ENCODE measurements at places on chromosomes 16 and 17.

DNA sequence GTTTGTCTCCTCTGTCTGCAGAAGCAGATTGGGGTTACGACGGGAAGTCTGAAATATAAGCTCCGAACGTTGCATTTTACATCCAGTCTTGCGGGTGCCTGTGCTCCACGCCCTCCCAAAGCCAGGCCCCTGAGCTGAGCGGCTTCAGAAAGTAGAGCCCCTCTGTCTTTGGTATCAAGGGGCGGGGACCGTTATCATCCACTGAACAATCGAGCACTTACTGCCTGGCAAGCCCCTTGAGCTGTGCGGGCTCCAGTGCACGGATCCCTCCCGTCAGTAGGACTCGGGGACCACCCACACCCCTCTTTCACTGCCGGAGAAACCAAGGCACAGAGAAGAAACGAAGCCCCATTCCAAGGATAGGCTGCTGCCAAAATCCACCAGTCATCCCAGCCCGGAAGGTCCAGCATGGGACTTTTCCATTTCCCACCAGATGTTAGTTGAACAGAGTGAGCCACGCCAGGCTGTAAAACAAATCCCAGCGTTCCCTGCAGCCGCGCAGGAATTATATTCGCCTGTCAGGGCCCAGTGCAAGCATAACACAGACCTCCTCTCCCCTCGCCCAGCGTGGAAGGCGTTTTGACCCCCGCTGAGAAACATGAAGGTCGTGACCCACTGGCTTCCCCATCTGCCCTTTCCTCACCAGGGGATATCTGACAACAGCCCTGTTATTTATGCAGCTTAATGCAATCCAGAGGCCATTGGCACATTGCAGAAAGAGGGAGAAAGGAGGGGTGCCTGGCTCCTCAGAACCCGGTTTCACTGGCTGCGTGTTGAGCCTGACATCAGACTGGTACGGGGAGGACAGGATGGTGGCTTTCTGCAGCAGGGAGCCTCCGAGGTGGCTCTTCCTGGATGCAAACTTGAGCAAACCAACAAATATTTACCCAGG lies 212.2 kb upstream of the FOXF1 start:
- no peak for DNase-seq

- no peak for DNase-seq
These were observed 23.7 kb upstream of the CBX4 start for GRCh38 chr17:79862771-79863440.

GRCh38 chr16:88815901-88816589 lies 4.3 kb upstream of the APRT start:
- DNase-seq: no peak

- no peak for DNase-seq
These were observed 75.2 kb downstream of the ASIC2 start for GRCh38 chr17:33217891-33218290.

- no peak for DNase-seq
These were observed 15.7 kb upstream of the RPL38 start for GRCh38 chr17:74187761-74188160.

GRCh38 chr17:29608986-29609385 lies 13.7 kb downstream of the CORO6 start:
- no peak for DNase-seq

- no peak for DNase-seq
These were observed 84.3 kb downstream of the ARHGAP23 start for GRCh38 chr17:38512473-38513058.

DNA sequence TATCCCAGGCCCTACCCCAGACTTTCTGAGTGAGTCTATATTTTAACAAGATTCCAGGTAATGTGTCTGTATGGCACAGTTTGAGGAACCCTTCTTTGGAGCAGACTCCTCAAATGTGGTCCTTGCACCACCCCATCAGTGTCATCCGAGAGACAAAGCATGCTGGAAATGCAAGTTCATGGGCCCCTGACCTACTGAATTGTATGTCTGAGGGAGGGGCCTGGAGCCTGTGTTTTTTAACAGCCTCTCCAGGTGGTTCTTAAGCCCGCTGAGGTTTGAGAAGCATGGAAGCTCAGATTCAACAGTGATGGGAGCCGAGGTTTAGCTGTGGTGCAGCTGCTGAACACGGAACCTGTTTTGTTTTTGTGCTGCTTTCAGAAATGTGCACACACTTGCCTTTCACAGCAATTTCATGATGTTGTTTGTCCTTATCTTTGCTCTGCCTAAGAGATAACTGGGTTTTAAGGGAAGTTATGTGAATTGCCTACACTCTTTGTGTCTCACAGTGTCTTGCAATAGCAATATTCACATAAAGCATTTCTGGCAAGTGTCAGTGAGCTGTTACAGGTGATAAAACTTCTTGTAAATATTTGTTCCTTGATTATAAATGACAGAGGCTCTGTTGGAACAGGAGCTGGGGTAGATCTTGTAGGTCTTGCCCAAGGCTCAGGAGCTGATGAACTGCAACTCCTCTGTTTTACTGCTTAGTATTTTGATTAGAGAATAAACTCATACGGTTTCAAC lies 32.0 kb upstream of the IL34 start:
- DNase-seq: no peak

GRCh38 chr17:34527908-34528470 lies 51.4 kb upstream of the TMEM132E start:
- DNase-seq: no peak

- DNase-seq: no peak
These were observed 996 bp upstream of the CPNE2 start for GRCh38 chr16:57091200-57091974.

GRCh38 chr17:41004397-41004796 lies 4.5 kb downstream of the KRTAP3-1 start:
- DNase-seq: no peak

DNA sequence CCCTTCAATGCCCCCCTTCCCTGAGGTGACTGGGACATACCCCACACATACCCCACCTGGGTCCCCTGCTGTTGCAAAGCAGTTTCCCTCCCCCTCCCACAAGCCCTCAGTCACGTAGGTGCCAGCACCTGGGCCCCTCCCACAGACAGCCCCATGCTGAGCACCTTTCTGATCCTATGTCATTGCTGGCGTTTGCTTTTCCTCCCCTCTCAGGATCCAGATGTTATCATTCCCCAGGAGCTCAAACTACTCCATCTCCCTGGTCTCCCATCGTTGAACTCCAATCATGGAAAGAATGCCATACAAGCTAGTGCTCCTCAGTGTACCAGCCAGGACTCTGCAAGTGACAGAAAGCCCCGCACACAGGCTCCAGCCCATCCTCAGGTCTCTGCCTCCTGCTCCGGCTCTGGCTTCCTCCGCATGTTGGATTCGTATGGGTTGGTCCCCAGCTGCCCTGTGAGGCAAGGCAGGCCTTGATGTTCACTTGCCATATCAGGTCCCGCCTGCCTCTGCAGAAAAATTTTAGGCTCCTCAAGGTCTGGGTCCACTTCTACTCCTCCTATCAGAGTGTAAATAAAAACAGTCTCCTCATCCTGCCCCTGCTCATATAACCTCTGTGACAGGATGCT lies 31.4 kb upstream of the MED9 start:
- no peak for DNase-seq

DNA sequence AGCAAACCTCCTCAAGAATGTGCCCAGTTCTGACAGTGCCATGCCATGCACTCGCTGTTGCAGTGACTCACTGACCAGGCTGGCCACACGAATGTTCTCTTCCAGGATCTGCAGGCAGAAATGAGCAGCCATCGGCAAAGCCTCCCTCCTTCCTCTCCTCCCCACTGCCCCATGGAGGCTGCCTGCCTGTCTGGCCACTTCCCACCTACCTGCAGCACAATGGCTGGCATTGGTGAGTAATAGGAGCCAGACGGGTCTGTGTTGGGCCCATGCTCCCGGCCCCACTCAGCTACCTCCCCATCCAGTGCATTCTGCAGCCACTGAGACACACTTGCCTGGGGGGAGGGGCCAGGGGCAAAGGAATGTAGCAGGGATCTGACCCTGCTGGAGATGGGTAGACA lies 2.8 kb upstream of the MATCAP1 start:
- no peak for DNase-seq

DNA sequence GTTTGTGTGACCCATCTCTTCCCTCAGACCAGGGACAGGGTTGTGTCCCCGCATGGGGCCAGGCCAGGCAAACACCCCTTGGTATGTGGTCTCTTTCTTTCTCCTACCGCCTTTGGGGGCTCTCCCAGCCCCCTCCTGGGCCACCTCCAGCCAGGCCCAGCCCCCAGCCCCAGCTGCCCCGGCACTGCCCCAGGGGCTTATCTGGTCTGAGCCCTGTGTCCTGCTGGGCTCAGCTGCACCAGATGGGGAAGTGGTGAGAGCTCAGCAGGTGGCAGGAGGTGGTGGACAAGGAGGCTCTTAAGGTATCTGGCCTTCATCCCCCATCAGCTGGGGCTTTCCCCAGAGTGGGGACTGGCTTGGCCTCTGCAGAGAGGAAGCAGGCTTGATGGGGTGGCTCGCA lies 8.7 kb downstream of the ADAM11 start:
- DNase-seq: no peak

DNA sequence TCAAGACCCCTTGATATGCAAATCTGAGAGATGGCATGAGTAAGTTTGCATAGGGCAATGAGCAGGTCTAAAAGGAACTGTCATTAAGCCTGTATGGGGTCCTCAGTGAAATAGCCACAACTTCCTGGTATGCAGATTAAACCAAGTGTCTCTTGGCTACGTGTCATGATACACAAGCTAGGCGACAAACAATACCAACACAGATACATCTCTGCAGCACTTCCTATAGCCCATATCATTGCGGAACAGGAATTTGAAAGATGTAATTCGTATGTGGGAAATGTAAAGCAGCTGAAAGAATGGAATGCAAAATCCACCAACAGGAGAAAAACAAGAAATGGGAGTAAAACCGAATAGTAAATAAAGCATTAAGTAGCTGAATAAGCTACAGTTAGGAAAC lies 12.9 kb downstream of the PRSS22 start:
- no peak for DNase-seq

- no peak for DNase-seq
These were observed 1.1 kb downstream of the G6PC1 start for GRCh38 chr17:42901535-42902229.

Data from NCI-H2081 treated with DMSO at 0.1 percent for 48 hours (cell line).